Amniotic epithelial cell (primary cell): ENCODE measurements at places on chromosomes 13 and 19.

DNA sequence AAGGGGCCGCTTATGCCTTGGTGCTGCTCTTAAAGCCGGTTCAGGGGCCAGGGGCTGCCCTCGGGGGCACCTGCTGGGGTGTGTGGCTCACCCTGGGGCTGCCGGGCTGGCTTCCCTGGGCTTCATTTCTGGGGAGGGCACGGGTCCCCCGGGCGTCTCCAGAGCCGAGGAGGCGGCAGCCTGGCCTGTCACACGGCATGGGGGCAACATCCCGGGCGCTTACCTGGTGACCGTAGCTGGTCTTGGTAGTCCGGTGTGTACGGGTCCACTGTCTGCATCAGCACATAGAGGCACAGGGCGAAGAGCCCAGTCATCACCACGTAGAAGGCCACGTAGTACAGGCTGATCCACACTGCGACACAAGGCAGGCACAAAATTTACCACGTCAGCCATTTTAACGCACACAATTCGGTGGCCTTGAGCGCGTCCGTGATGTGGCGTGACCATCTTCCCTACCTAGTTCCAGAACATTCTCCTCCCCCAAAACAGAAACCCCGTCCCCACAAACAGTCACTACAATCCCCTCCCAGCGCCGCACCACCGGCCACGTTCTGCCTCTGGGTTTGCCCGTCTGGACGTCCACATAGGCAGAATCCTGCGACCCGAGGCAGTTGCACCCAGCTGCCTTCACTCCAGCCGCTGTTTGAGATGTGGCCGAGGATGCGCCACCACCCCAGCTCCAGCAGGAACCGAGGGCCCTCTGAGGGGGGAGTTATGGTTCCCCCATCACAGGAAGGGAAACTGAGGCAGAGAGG lies 3.2 kb downstream of the ATP4B start:
- no peak for DNase-seq

DNA sequence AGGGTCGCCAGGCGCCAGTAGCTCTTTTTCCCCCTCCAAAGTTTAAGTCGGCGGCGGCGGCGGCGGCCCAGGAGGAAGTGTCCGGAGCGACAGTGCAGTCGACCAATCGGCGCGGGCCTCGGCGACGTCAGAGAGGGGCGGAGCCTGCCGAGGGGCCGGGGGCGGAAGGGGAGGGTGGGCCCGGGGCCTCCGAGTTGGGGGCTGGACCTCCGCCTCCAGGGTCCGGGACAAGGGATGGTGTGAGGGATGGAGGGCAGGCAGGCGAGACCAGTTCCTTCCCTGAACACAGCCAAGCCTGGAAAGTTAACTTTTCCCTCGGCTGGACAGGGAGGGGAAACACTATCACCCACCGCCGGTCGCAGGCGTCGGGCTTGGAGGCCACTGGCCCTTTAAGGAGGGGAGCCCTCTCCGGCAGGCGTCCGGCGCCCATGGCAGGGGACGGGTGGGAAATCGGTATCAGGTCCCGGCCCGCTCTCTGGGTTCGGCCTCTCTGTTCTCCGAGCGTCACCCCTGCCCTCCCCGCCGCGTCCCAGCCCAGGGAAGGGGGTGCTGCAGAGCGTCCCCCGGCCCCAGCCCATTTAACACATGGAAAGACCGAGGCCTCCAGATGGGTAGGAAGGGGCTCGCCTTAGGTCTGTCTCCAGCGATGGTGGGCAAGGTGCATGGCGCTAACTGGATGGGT lies at the start of gene PRKD2:
PRKD2 (minus strand) TSS at position 81 of the 682 bp plus-strand sequence. CDS start 744 bp downstream, outside the sequence.
- peak; percentile 65 for DNase-seq

DNA sequence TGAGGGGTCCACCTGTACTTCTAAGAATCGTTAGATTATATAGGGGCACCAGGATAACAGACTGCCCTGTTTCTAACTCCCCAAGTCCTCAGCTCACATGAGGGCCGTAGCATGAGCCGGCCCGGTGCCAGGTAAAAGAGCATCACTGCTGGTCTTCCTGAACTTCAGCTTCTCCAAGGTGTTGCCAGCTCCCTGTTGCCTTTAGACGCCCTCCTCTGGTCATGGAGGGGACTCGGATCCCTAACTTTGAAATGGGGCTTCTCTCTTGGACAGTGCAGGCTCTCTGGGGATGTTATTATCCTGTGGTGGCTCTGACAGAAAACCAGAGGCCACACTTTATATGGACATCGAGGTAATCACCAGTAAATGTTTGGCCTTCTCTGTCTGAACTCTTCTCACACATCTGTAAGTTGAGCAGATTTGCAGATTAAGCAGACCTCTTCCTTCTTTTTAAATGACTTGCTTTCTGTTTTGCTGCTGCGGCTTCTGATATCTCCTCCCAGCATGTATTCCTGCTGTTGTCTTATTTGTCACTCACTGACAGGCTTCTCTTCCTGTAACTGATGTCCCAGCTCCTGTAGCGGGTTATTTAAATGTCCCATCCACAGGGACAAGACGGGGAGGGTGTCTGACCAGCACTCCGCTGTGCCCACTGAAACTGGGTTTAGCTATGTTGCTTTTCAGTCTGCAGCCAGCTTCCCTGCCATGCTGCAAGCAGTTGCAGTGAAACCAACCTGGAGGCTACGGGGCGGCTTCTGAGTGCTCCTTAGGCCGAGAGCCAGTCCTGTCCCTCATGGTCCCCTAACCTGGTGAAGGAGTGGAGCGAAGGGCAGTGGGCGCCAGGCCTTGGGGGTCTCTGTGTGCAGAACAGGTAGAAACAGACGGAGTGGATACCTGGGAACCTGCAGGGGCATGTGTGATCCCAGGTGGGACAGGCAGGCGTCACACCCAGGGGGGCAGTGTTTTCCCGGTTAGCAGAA lies 39.2 kb downstream of the TSSK6 start:
- no peak for DNase-seq

- peak; percentile 28 for DNase-seq
These were observed 5.1 kb downstream of the RAP2A start for GRCh38 chr13:97438856-97439595.

GRCh38 chr19:55832676-55833075 lies 877 bp upstream of the NLRP11 start:
- DNase-seq: no peak

DNA sequence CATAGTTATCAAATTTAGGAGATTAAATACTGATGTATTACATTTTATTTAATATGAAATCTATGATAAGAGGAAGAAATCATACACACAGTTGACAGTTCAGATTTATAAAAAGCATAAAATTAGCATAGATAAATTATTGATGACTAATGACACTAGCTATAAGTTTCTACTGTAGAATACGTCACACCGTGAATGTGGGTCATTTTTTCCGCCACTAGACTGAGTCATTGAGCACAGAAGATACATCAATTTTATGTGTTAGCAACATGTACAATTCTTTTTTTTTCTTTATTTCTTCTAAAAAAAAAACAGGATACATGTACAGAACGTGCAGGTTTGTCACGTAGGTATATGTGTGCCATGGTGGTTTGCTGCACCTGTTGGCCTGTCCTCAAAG lies 22.2 kb downstream of the AP2S1 start:
- peak; percentile 50 for DNase-seq

- DNase-seq: no peak
These were observed 119.4 kb downstream of the DIAPH3 start for GRCh38 chr13:60044321-60044720.

GRCh38 chr13:105083992-105084391 lies 1451.5 kb downstream of the EFNB2 start:
- no peak for DNase-seq

GRCh38 chr13:88125055-88125454 lies 453.9 kb downstream of the SLITRK5 start:
- no peak for DNase-seq

GRCh38 chr13:111625526-111626315 lies 305.3 kb downstream of the TEX29 start:
- DNase-seq: no peak

DNA sequence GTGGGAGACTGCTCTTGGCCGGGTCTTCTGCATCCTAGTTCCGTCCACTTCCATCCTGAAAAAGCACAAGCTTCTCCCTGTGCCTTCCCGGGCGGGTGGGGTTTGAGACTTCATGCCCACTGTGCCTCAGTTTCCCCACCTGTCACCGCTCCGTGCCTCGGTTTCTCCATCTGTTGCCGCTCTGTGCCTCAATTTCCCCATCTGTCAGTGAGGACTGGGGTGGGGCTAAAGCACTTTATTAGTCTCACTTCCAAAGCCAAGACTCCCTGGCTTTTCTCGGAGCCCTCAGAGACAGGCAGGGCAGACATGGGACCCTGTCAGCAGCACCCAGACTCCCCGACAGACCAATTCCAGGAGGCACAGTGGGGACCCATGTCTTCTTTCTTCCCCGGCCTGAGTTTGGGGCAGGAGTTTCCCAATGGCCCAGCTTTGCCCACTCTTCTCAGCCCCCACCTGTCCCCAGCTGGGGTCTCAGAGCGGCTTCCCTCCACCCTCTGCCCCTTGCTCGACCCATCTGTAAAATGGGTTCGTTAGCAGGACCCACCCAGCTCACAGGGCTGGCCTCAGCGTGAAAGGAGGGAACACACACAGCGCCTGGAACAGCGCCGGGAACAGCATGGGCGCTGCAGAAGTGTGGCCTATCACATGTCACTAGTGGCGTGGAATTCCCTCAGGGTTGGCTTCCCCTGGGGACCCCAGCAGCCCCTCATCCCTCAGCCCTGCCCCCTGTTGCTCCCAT lies 4.6 kb upstream of the PEAK3 start:
- DNase-seq: no peak

DNA sequence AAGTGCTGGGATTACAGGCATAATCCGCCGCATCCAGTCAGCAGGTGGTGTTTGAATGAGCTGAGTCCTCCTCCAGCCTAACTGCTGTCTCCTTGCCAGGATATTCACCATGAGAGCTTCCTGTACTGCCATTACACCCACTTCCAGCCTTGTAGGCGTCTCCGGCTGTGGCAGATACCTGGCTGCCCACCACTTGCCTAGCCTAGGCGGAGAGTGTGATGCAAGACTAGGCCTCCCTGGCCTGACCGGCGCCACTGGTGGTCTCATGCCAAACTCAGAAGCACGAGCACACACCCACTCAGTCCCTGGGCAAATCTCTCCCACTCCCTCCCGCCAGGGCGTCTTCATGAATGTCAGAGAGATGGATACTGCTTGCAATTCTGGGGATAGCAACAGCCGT lies 16.6 kb downstream of the IL12RB1 start:
- no peak for DNase-seq

GRCh38 chr13:109867766-109868165 lies 81.4 kb upstream of the IRS2 start:
- peak; percentile 97 for DNase-seq

DNA sequence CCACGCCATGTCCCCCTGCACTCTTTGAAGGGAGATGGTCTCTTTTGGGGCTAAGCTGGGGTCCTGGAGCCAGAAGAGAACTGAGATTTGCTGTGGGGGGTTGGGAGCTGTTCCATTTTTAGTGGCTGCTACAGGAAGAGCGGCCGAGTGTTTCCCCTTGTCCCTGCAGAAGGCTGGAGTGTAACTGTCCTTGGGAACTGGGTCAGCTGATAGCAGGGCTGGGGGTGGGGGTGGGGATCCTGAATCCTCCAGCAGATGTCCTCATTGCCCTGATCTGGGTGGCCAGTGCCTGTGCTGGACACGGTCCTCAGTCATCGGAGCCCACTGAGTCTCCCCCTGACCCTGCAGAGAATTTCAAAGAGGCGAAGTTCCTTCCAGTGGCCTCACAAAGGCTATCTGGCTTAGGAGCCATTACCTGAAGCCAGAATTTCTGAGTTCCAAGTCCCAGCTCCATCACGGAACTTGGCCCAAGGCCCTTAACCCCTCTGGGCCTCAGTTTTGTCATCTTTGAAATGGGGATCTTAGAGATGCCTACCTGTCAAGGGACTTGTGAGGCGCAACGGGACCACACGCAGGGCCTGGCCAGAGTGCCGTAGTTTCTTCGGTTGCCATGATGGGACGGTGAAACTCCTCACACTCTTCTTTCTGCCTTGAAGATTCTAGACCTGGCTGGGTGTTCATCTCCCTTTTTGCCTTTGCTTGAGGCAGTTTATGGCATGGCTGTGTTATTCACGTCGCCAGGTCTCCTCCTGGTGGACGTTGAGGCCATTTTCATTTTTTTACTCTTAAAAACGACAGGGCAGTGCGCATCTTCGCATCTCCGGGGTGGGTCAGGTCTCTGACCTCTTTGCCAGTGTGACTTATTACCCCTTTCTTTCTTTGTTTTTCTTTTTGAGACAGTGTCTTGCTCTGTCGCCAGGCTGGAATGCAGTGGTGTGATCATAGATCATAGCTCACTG lies 51.9 kb downstream of the DNM2 start:
- DNase-seq: peak; percentile 46

DNA sequence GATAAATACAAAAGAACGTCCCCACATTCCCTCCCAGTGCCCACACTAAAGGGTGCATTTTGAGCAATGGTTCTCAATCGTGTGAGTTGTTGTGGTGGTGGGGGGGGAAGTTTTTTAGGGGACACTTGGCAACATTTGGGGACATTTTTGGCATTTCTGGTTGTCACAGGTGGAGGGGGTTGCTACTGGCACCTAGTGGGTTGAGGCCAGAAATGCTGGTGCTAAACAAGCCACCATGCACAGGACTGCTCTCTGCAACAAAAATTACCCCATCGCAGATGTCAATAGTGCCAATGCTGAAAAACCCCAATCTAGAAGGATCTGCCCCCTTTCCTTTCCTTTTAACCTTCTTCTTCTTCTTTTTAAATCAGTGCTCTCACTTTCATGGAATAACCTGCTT lies 453.3 kb downstream of the TSHZ3 start:
- no peak for DNase-seq

GRCh38 chr19:40054632-40055031 lies 1.4 kb downstream of the ZNF780B start:
- DNase-seq: no peak

DNA sequence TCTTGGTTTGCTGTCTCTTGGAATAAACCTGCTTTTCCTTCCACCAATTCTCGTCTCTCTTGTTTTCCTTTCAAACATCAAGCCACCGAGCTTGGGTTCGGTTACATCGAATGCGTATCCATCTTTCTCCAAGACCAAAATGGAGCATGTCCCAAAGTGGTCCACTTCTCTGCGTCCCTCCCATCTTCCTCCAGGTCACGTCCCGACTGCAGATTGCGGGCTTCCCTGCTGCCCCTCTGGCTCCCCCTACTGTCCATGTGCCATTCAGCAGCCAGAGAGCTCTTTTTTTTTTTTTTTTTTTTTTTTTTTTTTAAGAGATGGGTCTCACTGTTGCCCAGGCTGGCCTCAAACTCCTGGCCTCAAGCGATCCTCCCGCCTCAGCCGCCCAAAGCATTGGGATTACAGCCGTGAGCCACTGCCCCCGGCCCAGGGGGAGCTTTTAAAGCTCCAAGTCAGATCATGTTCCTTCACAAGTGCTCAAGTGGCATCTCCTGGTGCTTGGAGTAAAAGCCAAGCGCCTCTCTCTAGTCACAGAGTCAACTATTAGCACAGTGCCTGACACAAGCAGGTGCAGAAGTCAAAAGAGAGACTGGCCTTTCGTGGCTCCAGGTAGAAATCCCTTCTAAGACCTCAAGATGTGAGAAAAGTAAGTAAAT lies 10.0 kb downstream of the COL5A3 start:
- DNase-seq: peak; percentile 42

DNA sequence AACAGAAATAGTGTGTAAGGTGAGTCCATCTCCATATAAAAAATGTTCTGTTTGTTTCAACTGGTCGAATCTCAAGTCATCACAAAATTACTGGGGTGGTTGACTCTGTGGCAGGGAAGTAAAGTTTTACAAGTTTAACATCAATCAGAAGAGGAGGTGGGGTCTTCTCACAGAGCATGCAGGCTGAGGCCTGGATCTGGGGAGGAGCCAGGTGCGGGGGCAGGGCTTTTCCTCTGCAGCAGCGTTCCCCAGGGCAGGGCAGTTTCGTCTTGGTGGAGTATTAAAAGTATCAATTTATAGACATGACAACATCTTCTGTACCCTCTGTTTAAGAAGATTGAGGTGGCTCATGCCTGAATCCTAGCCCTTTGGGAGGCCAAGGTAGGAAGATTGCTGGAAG lies 68.8 kb downstream of the SLC7A9 start:
- DNase-seq: no peak

- DNase-seq: no peak
These were observed 36.2 kb upstream of the RBM26 start for GRCh38 chr13:79442221-79442620.
